ENCODE measurements at places on chromosomes 12 and 14.

GRCh38 chr12:106425061-106425702, 67.6 kb downstream of the POLR3B start:
- no peak for DNase-seq

DNA sequence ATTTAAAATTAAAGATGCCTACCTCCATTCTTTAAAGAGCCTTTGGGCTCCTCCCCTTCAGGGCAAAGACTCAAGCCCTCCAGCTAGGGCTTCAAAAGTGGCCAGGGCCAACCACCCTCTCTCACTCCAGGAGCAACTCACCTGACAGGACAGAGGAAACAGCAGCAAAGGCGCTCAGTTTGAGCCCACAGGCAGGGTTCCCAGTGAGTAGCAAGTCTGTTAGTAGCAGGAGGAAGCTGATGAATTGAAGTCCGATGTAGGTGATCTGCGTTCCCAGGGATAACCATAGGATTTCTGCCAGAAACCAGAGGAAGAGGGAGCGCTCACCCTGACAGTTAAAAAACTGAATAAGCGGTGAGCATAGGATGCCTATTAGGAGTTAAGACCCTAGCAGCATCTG, 15.7 kb downstream of the GSG1 start:
- DNase-seq: no peak

- no peak for DNase-seq
Measured at GRCh38 chr12:69468237-69469026, 1.8 kb upstream of the FRS2 start.

DNA sequence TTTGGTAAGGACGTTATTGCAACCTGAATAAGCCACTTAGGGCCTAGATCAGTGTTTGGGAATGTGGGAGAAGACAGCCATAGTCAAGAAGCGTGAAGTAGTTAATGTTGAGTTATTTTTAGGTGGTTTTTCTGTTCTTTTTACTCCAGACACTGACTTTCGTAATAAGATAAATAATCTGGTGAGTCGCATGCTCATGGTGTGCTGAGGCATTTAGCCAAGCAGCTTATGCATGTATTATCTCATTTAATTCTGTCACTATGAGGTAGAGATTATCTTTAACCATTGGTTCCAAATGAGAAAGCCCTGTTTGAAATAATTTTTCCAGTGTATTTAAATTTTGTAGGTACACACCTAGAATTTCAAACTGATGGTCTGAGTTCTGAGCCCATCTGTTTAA, 67.3 kb downstream of the RCOR1 start:
- no peak for DNase-seq
